ENCODE measurements at places on chromosomes 16 and 17.

- no peak for DNase-seq
Observed at GRCh38 chr17:50348522-50349242, 2.8 kb downstream of the XYLT2 start.

GRCh38 chr17:80164185-80164584 is 5.6 kb upstream of the CARD14 start:
- no peak for DNase-seq

DNA sequence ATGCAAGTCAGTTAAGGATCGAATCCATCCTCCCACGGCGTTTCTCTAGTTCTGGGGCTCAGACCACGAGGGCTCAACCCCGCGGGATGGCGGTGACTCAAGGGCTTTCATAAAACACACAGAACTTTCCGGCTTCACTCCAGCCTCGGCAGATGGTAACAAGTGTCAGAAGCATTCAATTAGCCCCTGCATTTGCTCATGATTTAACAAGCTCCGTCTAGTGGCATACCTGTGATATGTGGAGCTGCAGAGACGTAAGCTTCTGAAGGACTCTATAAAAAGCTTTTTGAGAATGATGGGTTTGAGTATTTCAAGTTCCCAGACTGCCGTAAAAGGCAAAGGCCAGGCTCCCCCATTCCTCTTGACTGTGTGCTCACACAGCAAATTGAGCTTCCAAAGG is 91.3 kb upstream of the SEC14L1 start:
- no peak for DNase-seq

GRCh38 chr17:9240659-9241370 is 219.5 kb downstream of the NTN1 start:
- DNase-seq = no peak

GRCh38 chr17:13619462-13619861 is 17.7 kb upstream of the HS3ST3A1 start:
- DNase-seq = no peak

- no peak for DNase-seq
Observed at GRCh38 chr17:29289852-29290251, 4.1 kb downstream of the NUFIP2 start.

GRCh38 chr17:57481910-57482391 is 225.6 kb downstream of the MSI2 start:
- no peak for DNase-seq

- peak; percentile 60 for DNase-seq
Observed at GRCh38 chr17:32523827-32524552, 37.2 kb downstream of the CDK5R1 start.

GRCh38 chr17:55546991-55547664 is 35.9 kb upstream of the SMIM36 start:
- DNase-seq = no peak

- no peak for DNase-seq
Observed at GRCh38 chr17:4182043-4182442, 39.0 kb downstream of the CYB5D2 start.

DNA sequence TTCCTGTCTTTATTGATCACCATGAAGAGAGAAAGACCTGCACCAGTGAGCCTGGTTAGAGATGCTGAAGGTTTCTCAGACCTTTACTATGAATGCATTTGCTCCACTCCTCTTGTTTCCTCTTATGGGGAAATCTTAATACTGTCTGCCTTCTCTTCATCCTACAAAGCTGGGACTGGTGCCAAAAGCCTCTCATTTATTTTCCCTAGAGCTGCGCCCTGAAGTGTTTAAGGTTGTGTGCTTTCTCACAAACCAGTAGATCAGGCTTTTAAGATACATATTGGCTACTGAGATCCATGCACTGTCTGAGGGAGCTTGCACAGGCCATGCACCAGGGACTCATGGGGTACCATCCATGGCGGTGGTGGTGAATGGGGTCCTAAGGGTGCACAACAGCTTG is 286.1 kb upstream of the PMFBP1 start:
- DNase-seq = no peak

DNA sequence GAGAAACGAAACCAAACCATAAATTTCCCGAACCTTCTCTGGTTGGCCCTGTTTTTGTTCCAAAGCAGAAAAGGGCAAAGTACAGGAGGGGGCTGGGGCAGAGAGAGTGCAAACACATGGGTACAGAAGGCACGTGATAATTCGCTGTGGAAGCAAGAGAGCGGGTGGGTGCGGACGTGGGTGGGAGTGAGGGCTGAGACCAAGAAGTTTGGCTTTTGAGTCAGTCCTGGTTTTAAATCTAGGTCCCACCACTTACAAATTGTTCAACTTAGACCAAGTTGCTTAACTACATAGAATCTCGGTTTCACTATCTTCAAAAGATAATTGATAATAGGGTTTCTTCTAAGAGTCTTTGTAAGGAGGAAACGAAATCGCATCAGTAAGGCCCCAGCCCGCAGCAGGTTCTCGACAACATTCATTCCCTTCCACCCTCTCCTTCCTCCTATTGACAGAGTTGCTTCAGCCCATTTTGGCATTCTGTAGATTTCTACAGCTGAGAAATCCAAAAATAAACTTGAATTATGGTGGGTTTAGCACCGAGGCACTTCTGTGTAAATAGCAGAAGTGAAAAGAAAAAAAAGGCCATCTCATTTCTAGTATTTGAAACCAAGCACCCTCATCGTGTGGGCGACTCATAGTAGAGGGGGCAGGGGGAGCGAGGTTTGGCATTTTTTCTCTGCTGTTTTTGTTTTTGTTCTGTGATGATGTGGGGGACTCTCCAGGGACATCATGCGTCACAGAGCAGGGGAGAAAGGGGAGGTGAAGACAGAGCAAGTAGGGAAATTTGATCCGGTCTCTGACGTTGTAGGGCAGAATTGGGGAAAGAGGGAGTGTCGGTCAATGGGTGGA is 33.6 kb upstream of the CCR7 start:
- DNase-seq = peak; percentile 90

- no peak for DNase-seq
Observed at GRCh38 chr17:70040336-70040735, 34.7 kb upstream of the KCNJ16 start.

- DNase-seq = no peak
Observed at GRCh38 chr17:2692781-2693135, 18.8 kb downstream of the CLUH start.

DNA sequence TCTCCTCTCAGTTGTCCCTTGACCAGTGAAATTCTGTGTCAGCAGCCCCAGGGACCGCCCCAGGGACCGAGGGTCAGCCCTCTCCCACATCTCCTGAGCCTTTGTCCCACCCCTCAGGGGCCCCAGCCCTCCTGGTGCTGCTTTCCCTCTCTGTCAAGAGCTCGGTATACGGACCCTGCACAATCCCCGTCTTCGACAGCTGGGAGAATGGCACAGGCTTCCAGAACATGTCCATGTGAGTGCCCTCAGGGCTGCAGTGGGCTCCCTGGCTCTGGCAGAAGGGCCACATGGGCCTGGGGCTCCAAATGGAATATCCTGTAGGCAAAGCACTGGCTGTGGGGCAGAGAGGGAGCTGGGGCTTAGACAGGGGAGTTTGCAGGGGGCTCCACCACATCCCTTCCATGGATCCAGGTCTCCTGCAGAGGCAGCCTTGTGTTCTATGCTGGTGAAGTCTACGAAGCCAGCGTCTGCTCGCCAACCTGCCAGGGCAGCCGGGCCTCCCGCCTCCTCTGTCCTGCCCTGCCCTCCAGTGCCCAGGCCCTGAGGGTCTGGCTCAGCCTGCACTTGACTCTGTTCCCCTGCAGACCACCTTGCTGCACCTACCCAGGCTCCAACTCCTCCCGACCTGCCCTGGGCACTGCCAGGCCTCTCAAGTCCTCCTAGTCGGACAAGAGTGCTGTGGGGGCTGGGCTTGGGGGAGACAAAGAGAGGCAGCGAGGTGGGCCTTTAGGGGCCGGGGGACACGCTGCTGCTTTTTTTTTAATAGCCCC is 28.0 kb downstream of the ADGRG5 start:
- no peak for DNase-seq

GRCh38 chr17:16371742-16372141 is 9.1 kb upstream of the UBB start:
- no peak for DNase-seq

DNA sequence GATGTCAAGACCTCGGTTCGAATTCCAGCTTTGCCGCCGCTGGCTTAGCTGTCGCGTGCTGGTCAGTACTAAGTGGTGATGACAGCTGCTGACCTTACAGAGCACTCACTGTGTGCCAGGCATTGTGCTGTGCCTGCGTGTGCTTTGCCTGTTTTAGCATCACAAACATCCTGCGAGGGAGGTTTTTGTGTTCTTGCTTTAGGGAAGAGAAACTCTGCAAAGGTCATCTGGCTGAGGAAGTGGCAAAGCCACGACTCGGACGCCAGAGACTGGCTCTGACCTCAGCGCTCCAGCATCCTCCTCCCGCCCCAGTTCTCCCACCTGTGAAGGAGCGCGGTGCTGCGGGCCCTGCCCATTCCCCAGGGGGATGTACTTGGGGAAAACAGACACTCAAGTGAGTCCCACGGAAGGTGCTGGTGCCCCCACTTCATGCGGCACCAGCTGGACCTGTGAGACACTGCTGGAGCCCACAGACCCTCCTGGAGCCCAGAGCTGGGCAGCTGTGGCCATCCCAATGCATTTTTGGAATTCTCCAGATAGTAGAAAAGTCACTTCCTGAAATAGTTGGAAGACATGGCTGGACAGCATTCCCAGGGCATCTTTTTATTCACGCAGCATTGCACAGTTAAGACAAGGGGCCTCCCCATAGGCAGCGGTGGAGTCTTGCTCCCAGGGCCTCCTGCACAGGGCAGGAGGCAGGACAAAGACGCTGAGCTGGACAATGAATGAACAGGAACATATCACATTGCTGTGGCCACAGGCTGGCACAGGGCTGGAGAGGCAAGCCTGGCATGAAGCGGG is 20.0 kb upstream of the HERPUD1 start:
- DNase-seq = no peak

DNA sequence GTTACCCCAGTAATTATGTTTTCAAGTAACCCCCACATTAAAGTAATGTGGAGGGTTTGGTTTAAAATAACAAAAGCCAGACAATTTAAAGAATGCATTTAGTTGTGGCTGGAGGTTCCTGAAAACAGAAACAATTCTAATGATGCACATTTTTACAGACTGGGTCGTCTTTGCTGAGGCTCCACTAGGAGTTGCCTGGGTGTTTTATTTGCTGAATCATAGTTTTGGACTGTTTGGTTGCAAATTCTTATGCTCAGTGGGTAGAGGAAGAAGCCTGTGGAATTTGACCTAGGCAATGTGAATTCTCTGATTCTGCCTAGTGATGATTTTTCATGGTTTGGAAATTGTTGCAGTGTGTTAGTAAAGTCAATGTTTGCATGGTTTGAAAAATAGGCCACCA is 16.3 kb downstream of the SHISA9 start:
- no peak for DNase-seq

GRCh38 chr16:86990451-86990850 is 326.7 kb downstream of the C16orf95 start:
- no peak for DNase-seq

GRCh38 chr16:75288596-75289120 is 37.2 kb upstream of the BCAR1 start:
- DNase-seq = peak; percentile 74

DNA sequence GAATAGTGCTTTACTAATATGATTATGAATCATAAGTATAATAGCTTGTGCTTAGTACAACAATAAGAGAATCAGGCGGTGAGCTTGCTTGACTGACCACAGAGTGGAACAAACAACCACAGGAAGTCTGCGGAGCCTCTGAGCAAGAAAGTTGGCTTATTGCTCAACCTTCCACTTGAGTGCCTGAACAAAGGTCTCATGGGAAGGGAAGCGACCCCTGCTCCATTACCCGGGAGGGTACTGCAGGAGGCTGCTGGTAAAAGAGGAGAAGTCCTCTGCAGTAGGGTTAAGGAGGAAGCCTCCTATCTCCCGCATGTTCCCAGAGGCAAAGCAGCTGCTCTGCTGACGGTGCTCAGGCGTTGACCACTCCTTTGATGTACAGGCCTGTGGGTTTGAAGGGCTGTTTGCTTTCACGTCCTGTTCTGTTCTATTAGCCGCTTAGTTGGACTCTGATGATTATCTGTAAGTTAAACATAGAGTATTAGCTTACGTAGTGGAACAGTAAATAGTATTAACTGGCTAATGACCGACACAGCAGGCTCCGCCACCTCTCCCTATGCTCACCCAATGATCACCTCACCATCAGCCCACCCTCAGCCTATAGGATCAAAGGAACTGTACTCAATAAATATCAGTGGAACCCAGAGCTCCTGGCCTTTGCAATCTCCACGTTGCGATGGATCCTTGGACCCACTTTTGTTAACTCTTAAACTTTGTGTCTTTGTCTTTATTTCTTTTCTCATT is 17.5 kb downstream of the ALOX15B start:
- peak; percentile 44 for DNase-seq

DNA sequence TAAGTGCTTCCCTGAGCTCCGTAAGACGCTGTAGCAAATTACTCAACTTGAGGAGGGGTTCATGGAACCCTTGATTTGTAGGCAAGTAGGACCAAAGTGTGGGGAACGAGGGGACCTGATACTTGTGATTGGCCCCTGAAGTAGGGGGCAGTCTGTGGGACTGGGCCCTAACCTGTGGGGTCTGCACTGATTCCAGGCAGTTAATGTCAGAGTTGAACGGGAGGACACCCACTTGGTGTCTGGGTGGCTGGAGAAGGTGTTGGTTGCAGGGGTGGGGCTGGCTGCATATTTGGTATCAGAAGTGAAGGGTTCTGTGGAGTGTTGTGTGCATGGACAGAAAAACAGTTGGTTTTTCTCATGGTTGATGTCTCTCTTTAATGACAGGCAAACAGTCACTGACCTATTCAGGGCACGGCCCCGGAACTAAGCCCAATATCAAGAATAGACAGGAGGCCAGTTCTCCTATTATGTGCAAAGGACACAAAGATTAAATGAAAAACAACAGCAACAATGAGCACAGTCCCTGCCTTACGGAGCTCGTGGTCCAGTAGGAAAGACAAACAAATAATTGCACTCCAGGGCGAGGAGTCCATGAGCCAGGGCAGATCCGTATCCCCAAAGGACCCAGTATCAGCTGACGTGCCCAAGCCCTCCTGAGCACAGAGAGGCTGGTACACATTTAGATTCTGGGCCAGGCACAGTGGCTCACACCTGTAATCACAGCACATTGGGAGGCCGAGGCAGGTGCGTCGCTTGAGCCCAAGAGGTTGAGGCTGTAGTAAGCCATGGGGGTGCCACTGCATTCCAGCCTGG is 19.2 kb downstream of the MXRA7 start:
- no peak for DNase-seq

DNA sequence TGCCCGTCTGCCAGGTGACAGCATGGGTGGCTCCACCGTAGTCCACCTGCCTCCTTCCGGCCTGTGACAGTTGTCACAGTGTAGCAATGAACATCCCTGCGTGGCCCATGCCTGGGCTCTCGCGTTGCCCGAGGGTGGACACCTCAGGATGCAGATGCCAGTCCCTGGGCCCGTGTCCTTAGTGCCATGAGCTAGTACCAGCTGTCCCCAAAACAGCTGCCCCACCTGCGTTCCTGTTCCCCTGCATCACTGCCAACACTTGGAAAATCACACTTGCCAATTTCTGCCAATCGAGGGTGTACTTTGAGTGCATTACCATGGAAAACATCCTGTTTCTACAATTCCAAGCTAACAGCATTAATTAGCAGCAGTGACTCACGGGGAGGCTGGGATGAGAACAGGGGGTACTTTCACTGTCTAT is 9.0 kb upstream of the C16orf95 start:
- no peak for DNase-seq
